NCI-H2081 (cell line): ENCODE measurements at places on chromosomes 7 and 10.

DNA sequence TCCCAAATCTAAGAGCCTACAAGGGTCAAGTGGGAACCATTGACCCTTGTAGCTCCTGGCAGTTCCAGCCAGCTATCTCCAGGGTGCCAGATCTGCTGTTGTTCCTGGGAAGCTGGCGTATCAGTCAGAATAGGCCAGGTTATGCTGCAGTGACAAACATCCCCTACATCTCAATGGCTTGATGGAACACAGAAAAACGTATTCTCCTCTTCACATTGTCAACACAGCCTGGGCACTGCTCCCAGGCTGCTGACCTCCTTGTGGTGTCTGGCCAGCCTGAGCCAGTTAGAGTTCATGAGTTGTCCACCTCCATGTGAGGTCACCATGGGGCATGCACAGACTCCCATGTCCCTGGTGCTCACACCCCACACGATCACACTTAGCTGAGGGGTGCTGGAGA is 9.5 kb upstream of the TNRC18 start:
- DNase-seq = no peak

DNA sequence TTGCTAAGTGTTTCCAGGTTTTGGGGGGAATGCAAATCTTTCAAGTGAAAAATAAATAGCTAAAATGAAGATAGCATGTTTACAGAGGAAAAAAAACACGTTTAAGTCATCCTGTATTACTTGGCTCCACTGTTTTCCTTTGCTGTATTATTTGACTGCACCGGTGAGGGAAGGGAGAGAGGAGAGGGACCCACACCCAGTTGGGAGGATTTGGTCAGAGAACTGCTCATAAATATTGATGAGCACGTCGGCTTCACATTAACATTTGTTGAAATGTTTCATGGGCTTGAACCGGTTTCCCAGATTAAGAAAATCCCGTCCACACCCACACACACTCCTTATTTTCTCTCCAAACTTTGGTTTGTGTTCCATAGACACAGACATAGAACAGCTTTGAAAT is 493.8 kb upstream of the MGMT start:
- DNase-seq = no peak

DNA sequence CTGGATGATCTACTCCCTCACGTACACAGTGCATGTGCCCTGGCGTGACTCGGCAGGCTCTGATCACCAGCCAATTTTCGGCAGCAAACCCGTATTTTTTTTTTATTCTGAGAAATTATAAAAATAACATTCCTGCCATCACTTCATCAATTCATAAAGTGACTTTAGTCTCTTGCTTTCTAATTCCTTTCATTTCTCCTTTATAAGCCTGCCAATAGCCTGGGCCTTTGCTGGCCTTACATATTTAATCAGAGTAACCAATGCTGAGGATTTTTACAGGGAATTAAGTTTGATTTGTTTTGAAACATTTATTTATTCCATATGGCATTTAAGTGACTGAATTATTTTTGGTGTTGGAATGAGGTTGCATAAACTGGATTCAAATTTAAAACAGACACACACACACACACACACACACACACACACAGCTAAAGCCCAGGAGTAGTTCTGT is 140.8 kb downstream of the ETV1 start:
- no peak for DNase-seq

- DNase-seq = no peak
Measured at GRCh38 chr7:67771846-67772605, 775.4 kb downstream of the TYW1 start.

- DNase-seq = no peak
Measured at GRCh38 chr7:41760293-41760692, 57.4 kb upstream of the INHBA start.

DNA sequence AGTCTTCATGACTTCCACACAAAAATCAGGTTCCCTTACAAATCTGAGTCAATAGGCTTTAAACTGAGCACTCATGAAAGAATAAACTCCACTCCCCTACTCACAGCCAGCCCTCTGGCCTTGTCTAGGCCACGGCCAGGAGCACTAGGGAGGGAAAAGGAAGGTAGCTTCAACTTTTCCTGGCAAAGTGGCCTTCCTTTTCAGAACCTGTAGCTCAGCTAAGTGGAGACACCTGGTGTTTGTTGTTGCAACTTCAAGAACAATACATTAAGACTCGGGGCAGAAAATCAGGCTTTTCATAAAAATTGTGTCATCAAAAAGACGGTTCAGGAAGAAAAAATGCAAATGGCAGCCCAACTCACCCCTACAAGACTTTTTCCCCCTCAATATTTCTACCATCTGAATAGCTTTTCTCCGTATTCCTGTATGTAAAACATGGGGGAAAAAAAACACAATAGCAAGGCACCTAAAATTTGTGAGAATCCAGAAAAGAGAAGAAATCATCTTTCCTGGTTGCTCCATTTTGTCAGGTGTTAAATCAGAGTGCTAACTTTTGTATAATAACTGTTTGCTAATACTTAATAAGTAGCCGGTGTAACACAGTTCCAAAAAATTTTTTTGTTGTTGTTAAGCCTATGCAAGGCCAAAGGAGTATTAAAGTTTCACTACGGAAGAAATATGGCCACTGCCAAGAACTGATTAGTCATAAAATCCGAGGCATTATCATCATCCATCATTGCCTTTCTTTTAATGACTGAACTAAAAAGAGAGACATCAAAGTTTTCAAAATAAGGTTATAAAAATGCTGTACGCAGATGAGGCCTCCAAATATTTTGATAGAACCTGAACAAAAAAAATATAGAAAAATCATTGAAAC is 66.2 kb upstream of the ARID5B start:
- peak; percentile 30 for DNase-seq

DNA sequence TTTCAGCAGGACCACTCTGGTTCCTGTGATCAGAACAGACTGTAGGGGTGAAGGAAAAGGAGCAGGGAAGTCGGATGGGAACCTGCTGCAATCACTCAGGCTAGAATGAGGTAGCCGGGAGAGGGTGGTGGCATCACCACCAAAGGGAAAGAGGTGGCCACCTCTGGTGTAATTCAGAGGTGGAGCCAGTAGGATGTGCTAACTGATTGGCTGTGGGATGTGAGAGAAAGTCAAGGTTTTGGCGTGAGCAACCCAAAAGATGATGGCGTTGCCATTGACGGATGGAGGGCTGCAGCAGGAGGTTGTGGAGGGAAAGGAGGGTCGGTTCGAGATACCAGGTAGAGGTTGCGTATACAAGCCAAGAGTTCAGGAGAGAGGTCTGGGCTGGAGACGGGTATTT is 7.4 kb upstream of the VSIR start:
- DNase-seq = no peak

GRCh38 chr10:114726820-114727271 is 68.8 kb upstream of the ABLIM1 start:
- no peak for DNase-seq

GRCh38 chr10:57849691-57850357 is 417.9 kb downstream of the IPMK start:
- no peak for DNase-seq

DNA sequence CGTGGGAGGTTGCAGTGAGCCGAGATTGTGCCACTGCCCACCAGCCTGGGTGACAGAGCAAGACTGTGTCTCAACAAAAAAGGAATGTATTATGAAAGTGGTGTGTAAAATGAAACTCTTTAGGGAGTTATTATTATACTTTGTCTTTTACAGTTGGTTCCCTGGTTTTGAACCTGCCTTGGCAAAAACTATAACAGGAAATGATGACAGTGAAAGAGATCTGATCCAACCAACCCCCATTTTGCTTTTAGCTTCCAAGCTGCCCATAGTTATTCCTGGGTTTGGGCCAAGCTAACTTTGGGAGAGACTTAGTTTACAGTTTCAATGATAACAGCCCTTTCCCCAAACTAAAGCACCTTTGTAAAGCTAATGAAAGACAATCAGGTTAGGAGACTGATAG is 34.1 kb upstream of the NMT2 start:
- DNase-seq = no peak

- no peak for DNase-seq
Measured at GRCh38 chr10:33198610-33199009, 135.9 kb downstream of the NRP1 start.

GRCh38 chr10:70809726-70810125 is 6.0 kb upstream of the SGPL1 start:
- DNase-seq = no peak

DNA sequence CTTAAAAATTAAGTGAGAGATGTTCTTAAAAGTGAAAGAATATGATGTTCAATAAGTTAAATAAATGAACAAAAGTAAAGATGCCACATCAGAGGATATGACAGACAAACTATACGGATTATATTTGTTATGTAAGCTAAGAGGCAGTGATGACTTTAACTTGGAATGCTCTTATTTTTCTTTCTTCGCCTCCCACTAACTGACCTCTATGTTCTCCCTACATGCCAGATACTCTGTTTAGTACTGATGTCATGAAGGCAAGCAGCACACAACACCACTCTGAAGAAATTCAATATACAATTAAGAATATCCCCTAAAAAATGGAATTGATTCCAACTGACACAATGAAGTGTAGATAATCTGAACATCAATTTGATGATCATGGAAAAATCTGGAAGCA is 223.4 kb downstream of the DOCK4 start:
- DNase-seq = no peak

GRCh38 chr7:79282070-79282694 is 171.3 kb downstream of the MAGI2 start:
- peak; percentile 53 for DNase-seq

DNA sequence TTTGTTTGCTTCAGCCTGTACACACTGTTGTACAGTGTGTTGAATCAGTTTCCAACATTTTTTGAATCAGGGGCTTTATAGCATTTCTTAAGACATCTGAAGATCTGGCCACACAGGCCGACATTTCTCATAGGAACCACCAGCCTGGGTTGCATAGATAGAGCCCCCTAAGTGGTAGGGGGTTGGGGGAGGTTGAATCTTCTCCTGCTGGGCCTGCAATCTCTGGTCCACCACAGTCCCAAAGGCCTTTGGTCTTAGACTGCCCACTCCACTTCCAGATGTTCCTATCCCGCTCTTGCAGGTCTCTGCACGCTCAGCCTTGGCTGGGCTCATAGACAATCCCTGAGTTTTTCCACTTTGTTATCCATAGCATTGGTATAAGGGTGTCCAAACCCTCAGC is 75.4 kb upstream of the HABP2 start:
- DNase-seq = no peak

DNA sequence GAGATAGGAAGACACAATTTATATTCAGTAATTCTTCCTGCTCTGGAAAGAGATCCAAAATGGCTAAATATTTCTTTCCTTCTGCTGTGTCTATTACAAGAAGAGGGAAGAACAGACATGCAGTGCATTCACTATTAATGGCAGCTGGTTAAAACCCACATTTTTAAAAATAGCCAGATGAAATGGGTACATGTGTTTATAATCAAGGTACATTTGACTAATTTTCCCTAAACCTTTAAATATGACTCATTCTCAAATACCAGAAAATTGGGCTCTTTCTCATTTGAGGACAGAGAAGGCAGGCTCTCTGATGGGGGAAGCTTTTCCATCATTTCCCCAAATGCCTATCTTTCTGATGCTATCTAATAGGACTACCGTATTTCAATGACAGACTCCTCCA is 215.7 kb upstream of the HABP2 start:
- no peak for DNase-seq

- no peak for DNase-seq
Measured at GRCh38 chr10:43156590-43157341, 18.5 kb downstream of the CSGALNACT2 start.

GRCh38 chr7:14734839-14735321 is 167.7 kb downstream of the DGKB start:
- DNase-seq = peak; percentile 27

DNA sequence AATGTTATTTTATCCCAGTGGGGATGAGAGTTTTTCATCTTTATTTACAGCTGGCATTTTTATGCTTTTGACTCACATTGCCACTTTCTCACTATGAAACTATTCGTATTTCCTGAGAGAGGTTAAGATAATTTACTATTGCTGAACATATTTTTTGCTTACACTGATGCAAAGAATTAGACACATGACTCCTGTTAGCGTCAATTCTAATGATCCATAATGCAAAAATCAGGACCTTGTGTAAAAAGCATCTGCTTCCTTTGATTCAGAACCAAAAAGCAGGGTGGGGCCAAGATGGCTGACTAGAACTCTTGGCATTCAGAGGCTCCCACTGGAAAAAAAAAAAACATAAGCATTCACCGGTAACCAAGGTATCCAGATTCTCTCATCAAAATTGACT is 464.8 kb downstream of the SEMA3D start:
- DNase-seq = no peak

DNA sequence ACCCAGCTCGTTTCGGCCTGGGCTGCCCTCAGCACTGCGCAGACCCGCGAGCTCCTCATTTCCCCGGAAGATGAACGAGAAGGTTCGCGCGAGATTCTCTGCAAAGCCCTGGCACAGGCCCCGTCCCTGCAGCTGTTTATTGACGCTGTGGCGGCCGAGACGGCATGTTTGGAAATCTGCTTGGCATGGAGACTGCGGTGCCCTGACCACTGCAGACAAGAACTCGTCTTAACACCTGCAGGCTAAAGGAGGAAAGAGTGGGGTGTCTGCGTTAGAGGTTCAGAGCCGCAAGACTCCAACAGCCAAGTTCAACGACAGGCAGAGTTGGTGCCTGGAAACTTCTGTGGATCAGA is 125.6 kb downstream of the DNAJB6 start:
- no peak for DNase-seq

- no peak for DNase-seq
Measured at GRCh38 chr10:30092151-30092790, 32.9 kb upstream of the JCAD start.

- no peak for DNase-seq
Measured at GRCh38 chr10:86073199-86073977, 293.2 kb downstream of the GRID1 start.

- no peak for DNase-seq
Measured at GRCh38 chr7:66877577-66878300, 43.3 kb upstream of the TMEM248 start.

DNA sequence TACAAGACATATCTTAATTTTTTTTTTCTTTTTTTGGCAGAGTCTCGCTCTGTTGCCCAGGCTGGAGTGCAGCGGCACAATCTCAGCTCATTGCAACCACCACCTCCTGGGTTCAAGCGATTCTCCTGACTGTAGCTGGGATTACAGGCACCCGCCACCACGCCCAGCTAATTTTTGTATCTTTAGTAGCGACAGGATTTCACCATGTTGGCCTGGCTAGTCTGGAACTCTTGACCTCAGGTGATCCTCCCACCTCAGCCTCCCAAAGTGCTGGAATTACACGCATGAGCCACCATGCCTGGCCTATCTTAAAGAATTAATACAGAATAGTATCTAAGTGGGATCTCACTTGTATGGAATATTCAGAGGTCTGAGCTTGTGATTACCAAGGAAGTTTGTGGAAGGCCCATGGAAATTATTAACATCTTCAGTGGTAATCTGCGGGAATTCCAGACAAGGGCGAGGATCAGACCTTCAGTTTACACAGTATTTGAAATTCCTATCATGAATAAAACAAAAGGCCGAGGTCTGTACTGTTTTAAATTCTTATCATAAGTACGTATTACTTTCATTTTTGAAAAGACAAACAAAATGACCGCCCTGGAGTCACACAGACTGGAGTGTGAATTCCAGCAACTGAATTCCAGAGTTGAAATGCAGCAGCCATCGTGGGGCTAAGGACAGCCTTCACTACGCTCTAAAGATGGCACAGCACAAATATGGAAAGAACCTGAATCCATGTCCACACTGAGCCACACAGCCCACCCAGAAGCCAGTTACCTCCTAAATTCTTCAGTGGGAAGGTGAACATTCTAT is 16.7 kb downstream of the GPRIN2 start:
- DNase-seq = no peak

- no peak for DNase-seq
Measured at GRCh38 chr10:81270051-81270450, 604.9 kb upstream of the NRG3 start.

- no peak for DNase-seq
Measured at GRCh38 chr7:133293384-133294160, 40.7 kb downstream of the EXOC4 start.

- no peak for DNase-seq
Measured at GRCh38 chr7:78170815-78171214, 372.2 kb downstream of the PHTF2 start.
